ENCODE measurements at places on chromosomes 4 and X. TPM values are rescaled to one million over a fixed set of nuclear protein-coding genes. Genes with fewer than 3 reads are reported as not detected.

The RHOXF1 gene
- total RNA-seq = not detected

DNA sequence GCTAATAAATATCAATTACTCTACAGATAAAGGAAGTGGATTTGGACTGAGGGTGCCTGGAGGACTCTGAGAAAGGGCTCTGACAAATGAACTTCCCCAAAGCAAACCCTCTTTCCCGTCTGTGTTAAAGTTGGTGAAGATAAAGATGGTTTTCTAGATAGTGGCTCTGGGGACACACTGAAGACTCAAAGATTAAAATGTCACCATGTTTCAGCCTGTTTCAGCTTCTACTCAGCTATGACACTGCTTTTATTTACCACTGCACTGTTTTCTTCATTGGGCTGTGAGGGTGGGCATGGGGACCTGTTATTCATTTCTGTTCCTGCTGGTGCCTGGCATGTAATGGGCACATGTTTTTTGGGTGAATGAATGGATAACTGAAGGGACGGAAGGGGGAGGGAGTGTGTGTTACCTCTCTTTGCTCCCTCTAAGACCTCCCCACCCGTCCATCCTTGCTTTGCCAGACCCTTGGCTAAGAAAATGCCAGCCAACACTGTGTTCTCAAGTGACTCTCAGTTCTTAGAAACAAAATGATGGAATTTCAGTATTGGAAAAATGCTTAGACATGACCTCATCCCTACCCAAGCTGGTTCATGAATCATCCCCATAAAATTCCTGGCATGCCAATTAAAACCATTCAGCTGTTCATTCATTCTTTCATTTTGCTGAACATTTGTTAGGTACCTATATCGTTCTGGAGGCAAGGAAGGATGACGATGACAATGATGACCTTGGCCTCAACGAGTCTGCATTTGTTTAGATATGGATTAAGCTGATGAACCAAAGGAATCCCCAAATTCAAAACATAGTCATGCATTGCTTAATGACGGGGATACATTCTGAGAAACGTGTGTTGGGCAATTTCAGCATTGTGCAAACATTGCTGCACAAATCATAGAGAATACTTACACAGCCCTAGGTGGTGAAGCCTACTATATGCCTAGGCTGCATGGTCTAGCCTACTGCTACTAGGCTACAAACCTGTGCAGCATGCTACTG lies 13.4 kb upstream of the STK32B start:
- no peaks in the 10 kb centered on the region for H3K36me3 ChIP-seq
- DNase-seq = no peak
- no peak overlapping the region for H3K27ac ChIP-seq
- no peak overlapping the region for H3K4me3 ChIP-seq

The ANAPC10 gene
- 26.0 TPM for total RNA-seq

The LAMTOR3 gene
- total RNA-seq = 28.8 TPM

DNA sequence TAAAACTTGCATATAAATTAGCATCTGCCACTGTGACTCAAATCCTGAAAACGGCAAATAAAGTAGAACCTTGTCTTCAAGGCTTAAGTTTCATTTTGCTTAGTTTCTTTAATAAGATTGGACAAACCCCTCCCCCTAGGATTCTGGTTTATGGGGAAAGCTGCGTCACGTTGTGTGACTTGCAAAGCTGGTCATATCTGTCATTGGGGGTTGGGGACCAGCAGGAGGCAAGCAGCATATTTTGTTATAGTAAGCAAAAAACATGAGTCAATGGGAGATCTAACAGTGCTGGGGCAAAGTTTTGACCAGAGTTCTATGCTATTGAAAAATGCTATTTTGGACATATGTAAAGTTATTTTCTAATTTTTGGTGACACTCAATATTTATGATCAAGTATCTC lies 407.3 kb downstream of the PCDH18 start:
- DNase-seq = no peak
- no peak overlapping the region for H3K27ac ChIP-seq
- H3K4me3 ChIP-seq = no peak overlapping the region
- no peaks in the 10 kb centered on the region for H3K36me3 ChIP-seq
- H3K27me3 ChIP-seq = no peaks in the 10 kb centered on the region

DNA sequence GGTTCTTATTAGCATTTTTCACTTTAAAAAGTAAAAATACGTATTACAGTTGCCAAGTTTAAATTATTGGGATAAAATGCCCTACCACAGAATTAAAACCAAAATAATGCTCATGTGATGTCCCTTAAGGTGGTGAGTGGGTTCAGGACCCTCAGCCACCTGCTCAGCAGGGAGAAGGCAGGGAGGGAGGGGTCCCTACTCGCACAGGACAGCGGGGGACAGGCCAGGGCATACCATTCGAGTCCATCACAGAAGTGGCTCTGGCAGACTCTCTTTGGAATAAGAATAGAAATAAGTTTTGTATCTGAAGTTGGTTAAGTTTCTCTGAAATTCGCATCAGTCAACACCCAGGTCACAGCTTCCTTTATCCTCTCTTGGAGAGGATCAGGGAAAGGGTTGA lies 37.7 kb downstream of the NOP14 start:
- no peak overlapping the region for H3K27ac ChIP-seq
- no peak overlapping the region for H3K4me3 ChIP-seq
- no peak for DNase-seq
- H3K4me1 ChIP-seq = peaks cover 35% of the 10 kb centered on the region
- H3K36me3 ChIP-seq = peaks cover 69% of the 10 kb centered on the region

The UGT2B7 gene
- not detected for total RNA-seq

DNA sequence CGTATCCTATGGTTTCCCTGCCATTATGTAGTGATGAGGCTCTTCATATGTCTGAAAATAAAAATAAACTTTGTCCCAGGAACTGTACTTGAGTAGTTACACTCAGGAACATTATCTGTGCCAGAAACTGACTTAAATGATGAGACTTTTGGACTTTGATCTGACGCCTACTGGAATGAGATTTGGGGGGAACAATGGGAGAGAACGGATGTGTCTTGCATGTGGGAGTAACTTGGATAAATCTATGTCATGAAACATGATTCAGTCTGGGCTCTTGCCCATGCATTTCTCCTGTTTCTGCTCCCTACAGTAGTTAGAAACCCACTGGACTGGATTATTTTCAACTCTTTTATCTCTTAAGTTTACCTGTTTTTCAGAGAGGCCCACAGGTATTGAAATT lies 2351.4 kb downstream of the PCDH7 start:
- DNase-seq = no peak
- no peak overlapping the region for H3K4me3 ChIP-seq
- no peak overlapping the region for H3K27ac ChIP-seq
- H3K4me1 ChIP-seq = no peaks in the 10 kb centered on the region
- H3K36me3 ChIP-seq = no peaks in the 10 kb centered on the region
- no peaks in the 10 kb centered on the region for H3K27me3 ChIP-seq

DNA sequence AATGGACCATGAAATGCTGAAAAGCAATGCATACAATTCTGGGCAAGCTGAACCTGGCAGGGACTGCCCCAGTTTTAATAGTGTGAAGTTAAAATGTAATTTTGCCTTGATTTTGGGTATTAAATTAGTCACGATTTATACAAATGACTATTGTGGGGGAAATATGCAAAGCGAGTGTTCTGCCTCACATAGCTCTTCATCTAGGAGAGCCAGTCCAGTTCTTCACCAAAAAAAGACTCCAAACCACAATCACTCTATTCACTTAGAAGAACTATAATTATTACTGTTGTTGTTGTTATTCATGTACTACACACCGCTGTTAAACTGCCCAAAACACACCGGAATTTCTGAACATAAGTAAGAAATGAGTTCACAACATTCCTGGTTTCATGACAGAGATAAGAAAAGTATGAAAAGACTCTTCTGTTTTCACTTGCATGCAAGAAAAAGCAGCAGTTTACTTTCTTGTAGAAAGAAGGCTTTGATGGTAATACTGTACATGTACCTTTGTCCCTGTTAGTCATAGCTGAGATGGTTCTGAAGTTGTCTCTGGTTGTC lies 101.9 kb downstream of the QRFPR start:
- H3K27me3 ChIP-seq = peaks cover 11% of the 10 kb centered on the region
- H3K4me3 ChIP-seq = no peak overlapping the region
- no peaks in the 10 kb centered on the region for H3K36me3 ChIP-seq
- no peak for DNase-seq
- no peak overlapping the region for H3K27ac ChIP-seq

The TEX13D gene
- not detected for total RNA-seq

- H3K27ac ChIP-seq = peak overlapping the region; percentile 60
- H3K36me3 ChIP-seq = peaks cover 13% of the 10 kb centered on the region
- H3K4me1 ChIP-seq = peaks cover 40% of the 10 kb centered on the region
- H3K4me3 ChIP-seq = peak overlapping the region; percentile 72
These were observed 1.3 kb downstream of the TBL1X start for GRCh38 chrX:9466124-9466495.

The EVC2 gene
- total RNA-seq = 1.3 TPM
